ENCODE measurements at places on chromosomes 7 and 10.

DNA sequence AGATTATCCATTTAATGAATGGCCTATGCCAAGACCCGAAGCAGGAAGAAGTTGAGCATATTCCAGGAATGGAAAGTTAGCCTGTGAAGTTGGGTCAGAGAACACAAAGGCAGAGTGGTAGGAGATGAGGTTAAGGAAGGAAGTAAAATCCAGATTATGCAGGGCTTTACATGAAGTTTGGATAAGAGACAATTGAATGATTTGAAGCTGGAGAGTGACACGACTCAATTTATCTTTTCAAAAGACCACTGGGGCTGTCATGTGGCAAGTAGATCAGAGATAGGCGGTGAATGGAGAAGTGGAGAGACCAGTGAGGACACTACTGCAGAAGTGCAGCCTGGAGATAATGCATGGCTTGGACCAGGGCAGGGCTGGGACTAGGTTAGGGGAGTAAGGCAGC, 7.2 kb upstream of the CNOT4 start:
- no peak for DNase-seq

DNA sequence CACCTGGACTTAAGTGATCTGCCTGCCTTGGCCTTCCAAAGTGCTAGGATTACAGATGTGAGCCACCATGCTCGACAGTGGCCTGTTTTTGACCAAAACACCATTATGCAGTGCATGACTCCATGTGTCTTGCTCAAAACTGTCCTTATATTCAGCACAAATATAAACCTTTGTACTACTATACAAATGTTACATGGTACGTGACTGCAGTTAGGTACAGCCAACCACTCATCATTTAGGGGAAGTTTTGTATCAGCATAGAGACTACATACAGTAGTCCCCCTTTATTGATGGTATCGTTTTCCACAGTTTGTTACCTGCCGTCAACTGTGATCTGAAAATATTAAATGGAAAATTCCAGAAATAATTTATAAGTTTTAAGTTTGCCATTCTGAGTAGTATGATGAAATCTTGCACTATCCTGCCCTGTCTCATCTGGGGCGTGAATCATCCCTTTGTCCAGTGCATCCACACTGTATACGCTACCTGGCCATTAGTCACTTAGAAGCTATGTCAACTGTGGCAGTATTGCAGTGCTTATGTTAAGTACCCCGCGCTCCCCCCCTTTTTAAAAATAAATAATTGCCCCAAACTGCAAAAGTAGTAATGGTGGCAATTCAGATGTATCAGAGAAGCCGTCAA, 23.3 kb upstream of the ZNF282 start:
- no peak for DNase-seq

GRCh38 chr7:13639396-13639795, 350.1 kb downstream of the ETV1 start:
- DNase-seq: no peak

DNA sequence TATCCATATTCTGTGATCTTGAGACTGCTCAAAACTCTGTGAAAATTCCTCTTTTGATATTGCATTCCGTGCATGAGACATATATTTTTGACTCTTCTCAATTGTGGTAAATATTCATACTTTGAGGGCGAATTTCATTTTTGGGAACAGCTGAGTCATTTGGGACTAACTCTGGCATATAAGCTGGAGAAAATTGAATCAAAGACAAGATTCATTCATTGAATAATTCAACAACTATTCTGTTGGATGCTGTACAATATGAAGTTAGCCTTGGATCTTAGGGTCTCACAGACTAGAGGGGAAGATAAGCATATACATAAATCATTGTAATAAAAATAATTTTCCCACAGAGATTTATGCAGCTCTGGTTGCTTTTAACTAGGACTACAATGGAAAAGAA, 183.2 kb upstream of the NEBL start:
- DNase-seq: no peak

DNA sequence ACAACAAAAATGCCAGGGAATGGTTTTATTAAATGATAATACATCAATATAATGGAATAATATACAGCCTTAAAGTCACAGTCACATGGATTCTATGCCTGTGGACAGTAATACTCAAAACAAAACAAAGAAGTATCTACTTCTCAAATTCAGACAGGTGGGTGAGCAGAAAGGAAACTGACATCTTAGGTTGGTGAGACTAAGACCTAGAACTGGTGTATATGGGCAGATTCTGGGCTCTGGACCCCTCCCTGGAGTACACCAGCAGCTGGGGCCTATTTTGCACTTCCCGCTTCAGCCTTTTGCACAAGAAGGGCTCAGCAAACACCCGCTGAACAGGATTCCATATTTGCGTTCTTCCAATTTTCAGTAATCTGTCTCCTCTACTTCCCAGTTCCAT, 5.4 kb upstream of the FIS1 start:
- no peak for DNase-seq

GRCh38 chr10:20622531-20623211, 274.4 kb downstream of the NEBL start:
- no peak for DNase-seq

DNA sequence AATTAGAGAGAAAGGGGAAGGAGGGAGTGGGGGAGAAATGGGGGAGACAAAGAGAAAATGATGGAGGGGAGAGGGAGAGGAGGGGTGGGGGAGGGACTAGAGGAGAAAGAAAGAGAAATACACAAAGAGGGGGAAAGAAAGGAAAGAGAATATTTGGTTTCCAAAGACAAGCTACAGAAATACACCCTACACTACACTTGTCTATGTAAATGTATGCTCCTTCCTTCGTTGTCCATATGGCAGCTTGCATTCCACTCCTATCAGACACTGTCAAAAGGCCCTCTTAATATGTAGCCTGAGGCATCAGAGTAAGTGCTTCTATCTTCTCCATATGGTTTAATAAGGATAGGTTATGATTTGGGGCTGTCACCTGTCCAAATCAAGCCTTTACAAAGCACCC, 92.8 kb upstream of the FEZF1 start:
- DNase-seq: no peak

GRCh38 chr7:143305423-143306070, 10.4 kb upstream of the CLCN1 start:
- peak; percentile 53 for DNase-seq

GRCh38 chr7:47931005-47932004, 17.0 kb downstream of the PKD1L1 start:
- DNase-seq: no peak

DNA sequence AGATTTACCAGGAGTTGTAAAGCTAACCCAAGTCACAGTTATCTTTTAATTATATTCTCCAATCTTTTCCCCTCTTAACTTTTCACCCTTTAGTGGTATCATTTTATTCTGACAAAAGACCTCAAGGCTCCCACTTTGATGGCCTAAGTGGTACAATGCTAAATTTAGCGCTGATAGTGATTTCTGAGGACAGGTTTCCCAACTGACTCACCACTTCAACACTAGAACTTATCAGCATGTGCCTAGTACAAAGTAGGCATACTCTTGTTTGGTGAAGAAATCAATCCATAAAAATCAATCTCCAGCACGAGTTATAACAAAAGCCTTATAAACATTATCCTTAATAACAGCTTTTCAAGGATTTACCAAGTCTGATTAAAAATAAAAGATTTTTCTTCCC, 7.5 kb downstream of the SNX13 start:
- no peak for DNase-seq

DNA sequence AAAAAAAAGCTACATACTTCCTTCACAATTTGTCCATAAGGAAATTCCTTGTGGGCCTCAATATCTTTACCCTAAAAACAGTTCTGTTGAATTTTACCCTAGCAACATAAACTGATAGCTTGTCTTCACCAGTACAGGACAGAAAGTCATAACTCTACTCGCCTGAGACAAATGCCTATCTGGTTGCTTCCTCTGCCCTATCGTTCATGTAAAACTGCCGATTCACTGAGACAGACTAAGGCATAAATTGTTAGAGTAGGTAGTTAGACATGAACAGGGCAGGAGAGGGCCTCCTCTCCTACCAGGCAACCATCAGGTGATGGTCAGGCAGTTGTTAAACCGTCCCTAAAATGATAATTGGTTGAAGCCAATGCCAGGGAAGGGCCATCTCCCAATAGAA, 25.0 kb downstream of the IFIT3 start:
- DNase-seq: no peak

DNA sequence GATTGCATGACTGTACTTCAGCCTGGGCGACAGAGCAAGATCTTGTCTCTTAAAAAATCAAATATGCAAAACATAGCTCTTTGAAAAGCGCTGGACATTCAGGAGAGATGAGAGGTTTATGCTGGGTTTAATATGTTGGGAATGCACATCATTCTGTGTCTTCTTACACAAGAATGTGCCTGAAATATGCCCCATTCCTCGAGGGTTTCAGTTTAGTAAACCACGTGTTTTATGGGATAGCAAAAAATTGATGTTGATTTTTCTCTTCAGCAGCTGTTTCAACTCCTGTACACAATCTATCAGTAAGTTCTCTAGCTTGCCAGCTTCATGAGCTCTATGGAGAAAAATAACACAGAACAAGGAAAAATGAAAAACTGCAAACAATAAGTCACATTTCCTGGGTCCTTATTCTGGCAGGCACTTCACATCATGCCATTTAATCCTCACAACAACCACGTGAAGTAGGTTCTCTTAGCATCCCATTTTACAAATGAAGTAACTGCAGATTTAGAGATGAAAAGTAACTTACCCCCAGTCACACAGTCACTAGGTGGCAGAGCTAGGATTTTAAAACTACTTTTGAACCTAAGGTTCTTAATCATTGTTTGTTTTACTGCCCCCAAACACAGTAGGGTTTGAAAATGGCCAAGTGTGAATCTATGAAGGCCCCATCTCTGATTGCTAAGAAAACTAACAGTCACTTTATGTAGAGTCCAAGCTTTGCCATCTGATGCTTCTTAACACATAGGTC, 423.6 kb downstream of the PHTF2 start:
- no peak for DNase-seq

- no peak for DNase-seq
Observed at GRCh38 chr7:116540743-116541142, 15.9 kb downstream of the CAV1 start.

DNA sequence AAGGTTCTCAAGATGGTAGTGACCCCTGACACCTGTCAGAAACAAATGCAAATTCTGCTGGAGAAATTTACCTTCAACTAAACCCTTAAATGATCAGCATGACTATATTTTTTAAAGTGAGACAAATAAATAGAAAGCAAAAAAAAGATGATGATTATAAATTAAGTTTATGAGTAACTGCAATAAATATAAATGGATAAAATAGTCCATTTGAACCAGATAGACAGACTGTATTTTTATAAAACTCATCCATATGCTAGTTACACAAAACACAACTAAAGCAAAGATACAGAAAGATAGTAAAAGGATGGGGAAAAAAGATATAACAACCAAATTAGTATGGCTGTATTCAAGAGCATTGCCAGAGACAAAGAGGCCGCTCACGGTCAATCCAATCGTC, 5.9 kb downstream of the TMEM176A start:
- no peak for DNase-seq

DNA sequence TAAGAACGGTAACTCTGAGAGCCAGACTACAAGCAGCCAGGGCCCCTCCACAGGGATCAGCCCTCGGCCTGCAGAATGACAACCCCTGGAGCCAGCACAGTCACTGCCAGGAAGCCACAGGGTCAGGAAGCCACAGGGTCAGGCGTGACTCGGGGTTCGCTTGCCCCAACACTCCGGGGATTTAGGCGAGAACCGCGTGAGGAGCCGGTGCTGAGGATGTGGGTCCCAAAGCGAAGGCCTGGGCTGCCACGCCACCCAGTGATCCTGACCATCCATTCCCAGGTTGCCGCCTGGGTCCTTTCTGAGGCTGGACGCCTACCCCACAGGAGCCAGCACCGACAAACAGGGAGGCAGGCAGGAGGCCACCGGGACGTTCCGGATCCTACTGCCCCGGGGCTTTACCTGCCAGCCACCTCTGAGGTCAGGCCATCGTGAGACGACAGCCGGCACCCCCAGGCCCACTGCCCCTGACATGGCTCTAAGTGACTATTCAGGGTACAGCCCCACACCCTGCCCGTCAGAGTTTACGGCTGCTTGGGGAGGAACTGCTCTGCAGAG, 228.6 kb downstream of the ELFN1 start:
- no peak for DNase-seq

DNA sequence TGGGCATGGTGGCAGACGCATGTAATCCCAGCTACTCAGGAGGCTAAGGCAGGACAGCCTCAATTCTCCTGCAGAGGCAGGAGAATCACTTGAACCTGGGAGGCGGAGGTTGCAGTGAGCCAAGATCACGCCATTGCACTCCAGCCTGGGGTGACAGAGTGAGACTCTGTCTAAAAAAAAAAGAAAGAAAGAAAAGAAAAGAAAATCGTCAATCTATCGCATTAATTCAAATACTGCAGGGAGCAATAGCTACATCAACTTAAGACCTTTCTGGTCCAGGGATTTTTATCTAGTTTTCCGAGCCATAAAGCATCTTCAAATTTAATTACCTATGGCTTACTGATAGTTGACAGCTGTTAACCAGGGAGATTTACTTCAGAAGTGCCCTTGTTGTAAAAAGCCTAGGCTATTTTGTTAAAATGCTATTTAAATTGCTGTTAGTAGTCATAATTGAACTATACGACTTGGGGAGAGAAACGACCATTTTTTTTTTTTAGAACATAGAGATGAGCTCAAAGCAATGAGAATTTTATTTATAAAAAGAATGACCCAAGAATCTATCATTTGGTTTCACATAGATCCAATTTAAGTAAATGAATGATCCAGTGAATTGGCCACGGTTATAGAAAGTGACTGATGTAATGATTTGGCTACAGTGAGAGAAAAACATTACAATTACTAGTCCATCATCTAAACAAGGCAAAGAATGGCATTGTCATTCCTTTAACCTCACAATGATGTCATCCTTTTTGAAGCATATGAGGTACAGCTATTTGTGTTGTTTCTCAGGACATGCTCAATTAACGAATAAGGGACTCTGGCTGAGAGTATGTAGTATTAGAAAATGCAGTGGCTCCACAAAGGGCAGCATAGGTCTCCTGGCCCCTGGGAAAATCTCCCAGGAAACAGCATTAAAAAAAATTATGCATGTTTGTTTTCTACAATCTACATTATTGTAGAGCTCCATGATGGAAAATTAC, 85.3 kb downstream of the SEMA3C start:
- no peak for DNase-seq

GRCh38 chr10:122176232-122177213, 94.6 kb upstream of the BTBD16 start:
- DNase-seq: peak; percentile 45

DNA sequence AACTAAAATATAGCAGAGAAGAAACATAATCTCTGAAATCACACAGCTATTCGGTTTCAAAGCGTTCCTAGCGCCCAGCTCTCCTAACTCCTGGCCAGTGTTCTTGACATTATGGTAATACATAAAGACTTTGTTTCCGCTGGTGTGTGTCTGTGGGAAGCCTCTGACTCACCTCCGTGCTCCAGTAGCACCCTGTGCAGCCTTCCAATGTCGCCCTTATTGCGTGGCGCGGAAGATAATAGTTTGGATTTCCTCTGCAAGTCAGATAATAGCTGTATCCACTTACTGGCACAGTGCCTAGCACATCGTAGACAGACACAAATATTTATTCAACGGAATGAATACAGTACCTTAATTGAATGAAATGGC, 570 bp downstream of the BMS1 start:
- no peak for DNase-seq

DNA sequence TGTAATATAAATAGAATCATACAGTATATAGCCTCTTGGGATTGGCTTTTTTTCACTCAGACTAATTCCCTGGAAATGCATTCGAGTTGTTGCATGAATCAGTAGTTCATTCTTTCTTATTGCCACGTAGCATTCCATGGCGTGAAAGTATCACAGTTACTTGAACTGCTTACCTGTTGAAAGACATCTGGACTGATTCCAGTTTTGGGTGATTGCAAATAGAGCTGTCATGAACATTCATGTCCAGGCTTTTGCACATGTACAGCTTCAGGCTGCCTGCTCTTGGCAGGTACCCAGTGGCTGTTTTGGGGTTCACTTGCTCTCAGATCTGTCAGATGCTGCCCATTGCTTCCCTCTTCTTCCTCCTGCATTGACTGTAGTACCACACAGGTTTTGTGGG, 54.9 kb downstream of the LRGUK start:
- DNase-seq: no peak

Data from HuH-7.5 (cell line).